T-helper 17 cell (primary cell): ENCODE measurements at places on chromosomes 7 and 10.

GRCh38 chr7:78636727-78637126 is 816.7 kb downstream of the MAGI2 start:
- H3K4me3 ChIP-seq, result no peak overlapping the region
- H3K36me3 ChIP-seq, result no peaks in the 10 kb centered on the region
- H3K27me3 ChIP-seq, result no peaks in the 10 kb centered on the region
- no peaks in the 10 kb centered on the region for H3K4me1 ChIP-seq
- no peak overlapping the region for H3K27ac ChIP-seq

- no peak overlapping the region for H3K4me3 ChIP-seq
- H3K27me3 ChIP-seq, result peaks cover 23% of the 10 kb centered on the region
- peak overlapping the region; percentile 67 for H3K27ac ChIP-seq
These were observed 2.9 kb downstream of the RAMP3 start for GRCh38 chr7:45160417-45160881.

GRCh38 chr10:77516575-77516974 is 121.0 kb downstream of the KCNMA1 start:
- H3K36me3 ChIP-seq, result peaks cover 5% of the 10 kb centered on the region
- no peak overlapping the region for H3K4me3 ChIP-seq
- H3K4me1 ChIP-seq, result peaks cover 5% of the 10 kb centered on the region
- DNase-seq, result no peak

DNA sequence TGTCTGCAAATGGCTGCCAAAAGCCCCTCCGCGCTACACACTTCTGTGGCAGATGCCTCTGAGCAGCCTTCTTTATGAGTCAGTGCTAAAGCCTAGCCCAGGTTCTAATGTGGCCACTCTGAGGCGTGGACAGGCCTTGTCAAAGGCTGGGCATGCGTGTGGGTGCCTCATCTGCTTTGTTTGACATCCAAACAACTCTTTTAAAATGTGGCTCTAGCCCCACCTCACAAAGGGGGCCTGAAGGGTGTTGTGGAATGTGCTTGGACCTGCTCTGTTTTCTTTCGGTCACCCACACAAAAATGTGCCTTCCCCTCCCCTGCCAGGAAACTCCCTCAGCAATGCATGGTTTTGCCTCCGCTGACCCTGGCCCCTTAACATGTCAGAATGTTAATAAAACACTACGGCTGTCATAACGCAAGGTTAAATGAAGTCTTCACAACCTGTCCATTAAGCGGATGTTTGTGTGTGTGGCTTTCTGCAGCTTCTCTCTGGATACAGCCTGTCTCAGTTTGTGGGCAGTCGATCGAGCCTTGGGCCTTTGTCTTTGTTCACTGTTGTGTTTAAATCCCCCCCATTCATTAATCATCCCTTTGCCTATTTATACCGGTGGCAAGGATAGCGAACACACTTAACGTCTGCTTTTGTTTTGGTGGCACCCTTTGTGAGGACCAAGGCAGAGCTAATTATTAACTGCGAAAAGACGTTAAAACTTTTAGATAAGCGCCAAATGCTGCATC is 718.9 kb downstream of the LRMDA start:
- H3K27me3 ChIP-seq, result no peaks in the 10 kb centered on the region
- no peak for DNase-seq
- no peak overlapping the region for H3K27ac ChIP-seq
- no peak overlapping the region for H3K4me3 ChIP-seq
- H3K36me3 ChIP-seq, result no peaks in the 10 kb centered on the region

DNA sequence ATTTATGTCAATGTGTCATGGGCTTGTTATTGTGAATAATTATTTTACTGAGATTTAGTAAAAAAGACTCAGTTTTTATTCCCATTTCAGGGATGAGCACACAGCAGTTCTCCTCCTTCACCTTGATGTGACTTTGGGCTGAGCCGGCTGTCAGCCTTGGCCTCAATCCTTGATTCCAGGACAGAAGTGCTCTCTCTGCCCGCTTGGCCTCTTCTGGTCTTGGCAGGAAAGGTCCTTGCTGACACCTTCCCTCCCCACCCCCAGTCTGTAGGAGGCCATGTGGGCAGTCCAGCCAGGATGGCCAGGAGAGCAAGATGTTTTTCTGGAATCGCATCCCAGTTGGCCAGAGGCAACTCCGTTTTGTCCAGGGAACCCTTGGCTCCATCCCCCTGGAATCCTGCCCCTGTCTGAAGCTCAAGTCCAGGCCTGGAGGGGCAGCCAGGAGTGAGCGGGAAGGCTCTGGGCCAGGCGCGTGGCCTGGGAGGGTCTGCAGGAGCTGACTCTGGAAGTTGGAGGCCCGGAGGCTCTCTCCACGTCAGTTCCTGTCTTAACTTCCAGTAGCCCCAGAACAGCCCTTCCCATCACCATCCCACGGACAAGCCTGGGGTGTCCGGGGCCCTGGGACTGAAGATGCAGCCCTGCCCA is 100.9 kb downstream of the PDGFA start:
- H3K27me3 ChIP-seq, result no peaks in the 10 kb centered on the region
- H3K4me1 ChIP-seq, result no peaks in the 10 kb centered on the region
- no peak overlapping the region for H3K27ac ChIP-seq

DNA sequence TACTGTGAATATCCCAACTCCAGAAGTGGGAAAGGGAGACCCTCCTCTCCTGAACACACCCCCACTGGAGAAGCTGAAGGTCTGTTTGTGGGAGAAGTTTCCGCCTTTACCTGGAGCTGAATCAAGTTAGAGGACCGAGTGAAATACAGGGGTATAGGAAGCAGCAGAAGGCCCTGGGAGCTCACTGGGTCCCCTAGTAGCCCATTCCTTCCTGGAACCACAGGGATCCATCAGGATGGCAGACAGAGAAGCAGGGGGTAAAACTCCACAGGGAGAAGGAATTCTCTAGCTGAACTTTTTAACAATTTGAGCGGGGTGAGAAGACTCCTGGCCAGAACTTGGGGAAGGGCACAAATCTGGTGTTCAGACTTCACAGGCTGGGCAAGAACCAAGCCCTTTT is 275.8 kb downstream of the GRID1 start:
- no peak overlapping the region for H3K27ac ChIP-seq
- H3K36me3 ChIP-seq, result peaks cover 5% of the 10 kb centered on the region
- no peak overlapping the region for H3K4me3 ChIP-seq
- no peaks in the 10 kb centered on the region for H3K4me1 ChIP-seq
- no peak for DNase-seq
- peaks cover 40% of the 10 kb centered on the region for H3K27me3 ChIP-seq
